ENCODE measurements at places on chromosomes 2 and 18. TPM values are rescaled to one million over a fixed set of nuclear protein-coding genes. Genes with fewer than 3 reads are reported as not detected.

Gene ZNF804A
- not detected for polyA plus RNA-seq

Gene BOK
- polyA plus RNA-seq: 45.7 TPM

Gene C2orf66
- 0.15 TPM for polyA plus RNA-seq

DNA sequence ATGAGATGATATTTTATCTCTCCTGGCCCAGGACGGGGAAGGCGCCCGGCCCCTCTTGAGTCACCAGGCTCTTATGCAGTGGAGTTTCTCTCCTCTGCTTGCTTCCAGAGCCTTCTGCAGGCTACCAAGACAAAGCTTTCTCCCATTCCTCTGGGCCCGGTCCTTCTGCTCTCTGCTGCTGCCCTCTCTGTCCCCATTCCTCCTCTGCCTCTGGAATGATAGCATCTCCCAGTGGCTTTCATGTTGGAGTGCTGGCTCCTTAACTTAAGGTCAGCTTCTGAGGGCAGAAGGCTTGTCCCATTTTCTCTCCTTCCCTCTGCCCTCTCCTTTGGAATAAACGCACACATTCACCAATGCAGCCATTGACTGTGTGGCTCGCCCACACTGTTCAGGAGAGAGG lies 86.2 kb downstream of the SDC1 start:
- DNase-seq: no peak

- DNase-seq: no peak
Observed at GRCh38 chr2:167209784-167210183, 321.5 kb downstream of the XIRP2 start.

DNA sequence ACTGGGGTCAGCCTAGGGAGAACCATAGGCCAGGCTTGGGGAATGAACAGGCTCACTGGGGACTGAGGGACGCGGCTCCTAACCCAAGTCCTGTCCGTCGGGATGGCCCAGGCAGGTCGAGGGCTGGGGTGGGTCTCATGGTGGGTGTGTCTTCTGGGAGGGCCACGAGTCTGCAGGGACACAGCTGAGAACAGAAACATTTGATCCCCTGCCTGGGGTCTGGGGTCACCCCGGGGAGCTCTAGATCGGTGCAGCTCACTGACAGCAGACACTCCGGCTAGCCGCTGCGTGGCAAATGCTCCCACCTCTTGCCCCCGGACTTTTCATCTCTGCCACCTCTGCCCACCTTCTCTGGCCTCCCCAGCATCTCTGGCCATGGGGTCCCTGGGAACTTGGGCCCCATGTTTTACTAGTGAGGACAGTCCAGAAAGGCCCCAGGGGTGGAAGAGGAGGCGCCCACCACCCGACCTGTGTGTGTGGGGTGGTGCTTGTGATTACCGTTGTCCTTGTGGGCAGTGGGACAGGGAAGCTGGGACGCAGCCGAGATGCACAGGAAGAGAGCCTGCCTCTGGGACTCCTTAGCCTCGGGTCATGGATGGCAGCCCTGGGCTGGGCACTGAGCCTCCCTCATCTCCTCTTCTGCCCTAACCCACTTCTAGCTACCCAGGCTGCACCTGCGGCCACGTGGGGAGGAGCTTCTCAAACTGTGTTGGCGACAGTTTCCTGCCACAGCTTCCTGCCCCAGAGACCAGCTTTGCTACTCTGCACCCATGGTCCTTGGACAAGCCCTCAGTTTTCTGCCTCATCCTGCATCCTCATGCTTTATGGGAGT lies 4.9 kb downstream of the ZAP70 start:
- no peak for DNase-seq

Measured in muscle of arm (tissue), 14 donors.